ENCODE measurements at places on chromosomes 12 and 14. TPM values are rescaled to one million over a fixed set of nuclear protein-coding genes. Genes with fewer than 3 reads are reported as not detected.

The RAB35 gene
- total RNA-seq = 24.0 TPM

DNA sequence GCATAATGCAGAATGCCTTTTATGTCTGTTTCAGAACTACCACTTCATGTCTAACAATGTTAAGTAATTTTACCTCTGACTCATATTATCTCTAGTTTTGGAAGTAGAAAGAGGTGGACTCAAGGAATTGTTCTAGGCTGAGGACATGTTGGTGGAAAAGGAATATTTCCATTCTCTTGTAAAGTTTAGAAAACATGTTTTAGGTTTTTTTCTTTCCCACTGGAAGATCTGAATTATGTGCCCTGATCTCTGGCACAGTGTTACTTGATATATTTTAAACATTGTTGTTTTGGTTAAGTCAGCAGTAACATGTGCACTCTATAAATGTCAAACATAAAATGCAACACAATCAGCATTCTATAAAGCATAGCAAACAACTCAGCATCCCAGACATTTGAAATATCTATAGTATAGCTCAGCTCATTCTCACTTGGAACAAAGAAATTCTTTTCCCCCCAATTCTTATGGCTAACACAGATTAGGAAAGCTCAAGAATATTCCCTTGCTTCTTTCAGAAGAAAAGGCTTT, 202.3 kb downstream of the STXBP6 start:
- DNase-seq = no peak

DNA sequence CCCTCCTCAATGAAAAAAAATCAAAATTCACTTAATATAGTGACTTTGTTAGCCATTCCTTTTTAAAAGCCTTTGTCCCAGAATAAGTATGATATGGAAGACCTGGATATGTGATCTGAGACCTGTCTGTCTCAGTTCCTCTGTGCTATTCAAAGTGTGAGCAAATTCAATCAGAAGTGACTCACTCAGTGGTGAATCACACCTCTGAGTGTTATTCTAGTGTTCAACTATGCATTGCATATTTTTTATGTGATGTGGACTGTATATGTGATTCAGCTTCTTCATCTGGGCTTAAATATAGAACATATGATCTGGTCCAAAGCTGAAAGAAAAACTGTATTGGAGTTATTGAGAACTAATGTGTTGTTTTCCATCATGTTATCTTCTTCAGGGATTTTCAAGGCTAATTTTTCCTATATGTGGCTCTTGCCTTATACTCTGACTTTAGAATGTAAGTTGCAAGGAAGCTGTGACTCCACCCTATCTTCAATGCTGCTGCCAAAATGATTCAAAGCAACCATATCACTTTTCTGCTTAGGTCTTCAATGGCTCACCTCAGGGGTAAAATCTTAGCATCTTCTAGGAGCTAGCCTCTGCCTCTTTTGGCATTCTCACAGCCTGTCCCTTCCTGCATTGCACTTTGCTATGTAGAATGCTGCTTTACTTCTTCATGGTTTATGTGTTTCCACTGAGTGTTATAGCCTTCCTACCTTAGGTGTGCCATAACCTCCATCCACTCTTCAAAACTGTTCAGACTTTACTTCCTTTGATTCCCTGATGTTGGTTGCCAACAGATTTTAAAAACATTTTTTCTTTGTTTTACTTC, 169.8 kb downstream of the OTOGL start:
- no peak for DNase-seq

GRCh38 chr14:104228716-104229533, 90.5 kb downstream of the KIF26A start:
- peak; percentile 17 for DNase-seq

All from left ventricle myocardium superior (tissue), 1 donor.